T-cell (primary cell): ENCODE measurements at places on chromosomes 1 and 21.

DNA sequence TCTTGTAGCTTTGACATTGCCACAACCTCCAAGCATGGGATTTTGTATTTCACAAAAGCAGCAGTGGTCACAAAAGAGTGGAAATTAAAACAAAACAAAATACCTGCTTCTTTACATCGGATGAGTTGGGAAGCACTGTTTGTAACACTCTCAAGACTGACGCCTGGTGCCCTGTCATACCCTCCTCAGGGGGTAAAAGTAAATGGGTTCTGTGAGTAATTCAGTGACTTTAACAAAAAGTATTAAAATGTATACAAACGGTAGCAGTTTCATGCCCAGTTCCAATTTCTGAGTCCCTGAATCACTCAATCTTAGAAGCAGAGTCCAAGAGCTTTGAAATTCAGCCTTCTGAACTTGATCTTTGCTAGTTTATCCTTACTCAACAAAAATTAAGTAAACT is 152.5 kb downstream of the TIAM1 start:
- no peak for DNase-seq

DNA sequence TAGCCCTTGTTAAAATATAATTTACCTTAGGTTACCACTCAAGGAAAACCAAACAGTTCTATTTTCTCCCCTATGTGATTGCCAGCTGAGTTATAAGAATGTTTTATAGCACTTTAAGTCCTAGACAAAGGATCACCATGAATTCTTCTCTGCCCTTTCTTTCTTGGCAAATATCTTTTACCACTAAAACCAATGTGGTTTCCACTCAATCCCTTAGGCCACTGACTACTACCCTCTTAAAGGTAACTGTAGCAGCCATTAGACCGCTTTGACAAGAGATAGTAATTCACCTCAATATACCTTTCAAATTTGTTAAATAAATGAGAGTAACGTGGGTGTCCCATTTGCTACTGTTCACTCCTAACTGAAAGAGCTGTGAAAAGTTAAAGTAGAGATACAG is 307.9 kb upstream of the PRMT6 start:
- DNase-seq = no peak

DNA sequence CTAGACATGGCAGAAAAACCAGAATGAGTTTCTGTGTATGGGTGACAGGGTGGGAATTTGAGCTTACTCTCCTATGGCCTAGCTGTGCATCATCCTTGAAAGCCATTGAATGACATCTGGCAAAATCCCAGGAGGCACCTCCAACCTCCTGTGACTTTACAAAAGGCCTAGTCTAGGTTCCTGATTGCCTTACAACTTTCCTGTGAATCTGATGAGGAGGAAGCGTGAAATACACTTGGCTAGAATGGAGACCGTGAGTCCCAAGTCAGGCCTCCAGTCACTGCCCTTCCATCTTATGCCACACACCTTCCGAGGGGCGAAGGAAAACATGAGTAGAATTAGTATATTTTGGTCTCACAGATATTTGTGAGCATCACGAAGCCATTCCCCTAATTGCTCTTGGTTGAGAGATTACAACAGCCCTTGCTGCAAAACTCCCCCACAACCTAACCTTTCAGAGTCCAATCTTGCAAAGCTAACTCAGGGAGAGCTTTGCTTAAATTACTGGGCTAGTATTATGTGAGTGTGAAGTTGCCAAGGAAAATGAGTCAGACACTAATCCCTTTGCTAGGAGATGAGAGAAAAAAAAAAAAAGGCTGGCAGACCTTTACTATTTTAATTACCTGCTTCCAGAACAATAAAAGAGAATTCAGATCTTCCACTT is 36.3 kb upstream of the PAXBP1 start:
- DNase-seq = no peak

- DNase-seq = no peak
Observed at GRCh38 chr1:175197531-175197930, 5.0 kb upstream of the KIAA0040 start.

- no peak for DNase-seq
Observed at GRCh38 chr1:27968692-27969091, 8.9 kb downstream of the XKR8 start.

GRCh38 chr1:236159704-236160539 is 17.6 kb downstream of the GPR137B start:
- no peak for DNase-seq

- DNase-seq = no peak
Observed at GRCh38 chr21:38333301-38334272, 76.8 kb downstream of the KCNJ15 start.

DNA sequence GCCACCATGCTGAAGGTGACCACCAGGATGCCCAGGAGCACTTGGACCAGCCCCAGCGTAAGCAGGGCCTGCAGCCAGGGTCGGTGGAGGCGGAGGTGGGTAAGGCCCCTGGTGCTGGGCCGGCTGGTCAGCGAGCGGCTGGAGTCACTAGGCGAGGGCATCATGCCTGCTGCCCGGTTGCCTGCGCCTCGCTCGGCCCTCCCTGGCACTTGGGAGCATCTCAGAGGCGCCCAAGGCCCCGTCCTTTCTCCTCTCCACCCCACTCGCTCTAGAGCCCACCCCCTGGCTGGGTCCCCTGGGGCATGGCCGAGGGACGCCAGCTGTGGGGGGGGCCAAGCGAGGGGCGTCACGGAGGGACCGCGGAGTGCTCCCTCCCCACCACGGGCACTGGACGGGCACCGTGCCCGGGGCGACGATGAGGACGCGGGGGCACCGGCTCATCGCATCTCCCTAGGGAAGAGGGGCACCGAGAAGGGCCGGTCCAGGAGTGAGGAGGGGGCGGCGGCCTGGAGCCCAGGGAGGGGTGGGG is 505 bp downstream of the ENTREP3 start:
- DNase-seq = no peak

GRCh38 chr1:53526451-53527101 is 67.4 kb downstream of the DMRTB1 start:
- no peak for DNase-seq

DNA sequence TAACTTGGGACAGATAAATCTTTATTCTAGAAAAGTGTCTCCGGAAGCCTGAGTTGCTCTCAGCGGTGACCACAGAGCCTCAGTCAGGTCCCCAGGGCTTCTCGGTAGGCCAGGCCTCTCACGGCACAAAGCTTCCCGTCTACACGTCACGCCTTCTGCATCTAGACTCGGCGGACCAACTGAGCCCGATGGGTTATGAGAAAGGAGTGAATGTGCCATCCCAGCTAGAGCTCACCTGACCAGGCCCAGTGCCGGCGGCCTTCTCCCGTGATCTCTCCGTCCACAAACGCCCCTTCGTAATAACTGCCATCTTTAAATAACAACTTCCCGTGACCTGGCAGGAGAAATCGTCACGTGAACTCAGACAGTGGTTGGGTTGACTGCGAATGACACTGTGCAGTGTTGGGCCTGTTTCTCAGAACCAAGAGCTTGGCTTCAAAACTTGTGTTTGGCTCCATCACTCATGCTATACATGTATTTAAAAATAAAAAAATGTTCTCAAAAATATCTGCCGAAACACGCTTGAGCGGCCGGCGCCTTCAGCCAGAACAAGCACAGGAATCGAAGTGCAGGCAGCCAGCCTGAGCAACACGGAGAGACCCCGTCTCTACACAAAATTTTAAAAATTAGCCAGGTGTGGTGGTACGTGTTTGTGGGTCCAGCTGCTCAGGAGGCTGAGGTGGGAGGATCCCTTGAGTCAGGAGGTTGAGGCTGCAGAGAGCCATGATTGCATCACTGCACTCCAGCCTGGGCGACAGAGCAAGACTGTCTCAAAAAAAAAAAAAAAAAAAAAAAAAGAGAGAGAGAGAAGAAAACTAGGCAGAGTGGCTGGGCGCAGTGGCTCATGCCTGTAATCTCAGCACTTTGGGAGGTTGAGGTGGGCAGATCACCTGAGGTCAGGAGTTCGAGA is 3.1 kb downstream of the MORN1 start:
- DNase-seq = no peak

DNA sequence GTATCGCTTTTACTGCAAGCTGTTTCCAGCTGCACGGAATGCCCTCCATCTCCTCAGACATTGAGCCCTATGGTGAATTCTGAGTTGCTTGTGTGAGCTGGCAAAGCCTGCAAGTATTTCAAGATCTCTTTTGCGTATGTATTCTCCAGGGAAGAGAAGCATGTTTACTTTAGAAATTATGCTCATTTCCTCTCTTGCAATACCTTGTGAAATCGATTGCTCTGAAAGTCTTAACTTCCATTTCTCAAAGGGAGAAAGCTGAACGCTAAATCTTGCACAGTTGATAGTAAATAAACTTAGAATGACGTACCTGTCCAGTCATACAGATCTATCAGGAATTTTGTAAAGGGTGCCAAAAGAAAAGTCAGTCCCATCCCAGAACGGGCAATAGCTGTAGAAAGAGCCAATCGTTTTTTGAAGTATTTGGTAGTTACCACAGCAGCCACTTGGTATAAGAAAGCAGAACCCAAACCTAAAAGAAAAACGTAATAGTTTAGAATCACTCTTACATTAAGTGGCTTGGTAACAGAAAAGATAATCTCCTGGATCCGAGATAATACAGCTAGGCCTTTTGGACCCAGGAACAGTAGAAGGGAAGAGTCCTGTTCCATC is 10.0 kb downstream of the SLC16A4 start:
- no peak for DNase-seq

GRCh38 chr1:62295921-62296491 is 23.2 kb downstream of the KANK4 start:
- DNase-seq = no peak

- DNase-seq = no peak
Observed at GRCh38 chr1:44590475-44590874, 83.8 kb downstream of the TMEM53 start.

GRCh38 chr1:200971428-200971903 is 52.0 kb downstream of the KIF21B start:
- no peak for DNase-seq

- no peak for DNase-seq
Observed at GRCh38 chr21:21971384-21971783, 973.2 kb downstream of the NCAM2 start.

- DNase-seq = peak; percentile 34
Observed at GRCh38 chr1:239951511-239952140, 140.1 kb upstream of the FMN2 start.

DNA sequence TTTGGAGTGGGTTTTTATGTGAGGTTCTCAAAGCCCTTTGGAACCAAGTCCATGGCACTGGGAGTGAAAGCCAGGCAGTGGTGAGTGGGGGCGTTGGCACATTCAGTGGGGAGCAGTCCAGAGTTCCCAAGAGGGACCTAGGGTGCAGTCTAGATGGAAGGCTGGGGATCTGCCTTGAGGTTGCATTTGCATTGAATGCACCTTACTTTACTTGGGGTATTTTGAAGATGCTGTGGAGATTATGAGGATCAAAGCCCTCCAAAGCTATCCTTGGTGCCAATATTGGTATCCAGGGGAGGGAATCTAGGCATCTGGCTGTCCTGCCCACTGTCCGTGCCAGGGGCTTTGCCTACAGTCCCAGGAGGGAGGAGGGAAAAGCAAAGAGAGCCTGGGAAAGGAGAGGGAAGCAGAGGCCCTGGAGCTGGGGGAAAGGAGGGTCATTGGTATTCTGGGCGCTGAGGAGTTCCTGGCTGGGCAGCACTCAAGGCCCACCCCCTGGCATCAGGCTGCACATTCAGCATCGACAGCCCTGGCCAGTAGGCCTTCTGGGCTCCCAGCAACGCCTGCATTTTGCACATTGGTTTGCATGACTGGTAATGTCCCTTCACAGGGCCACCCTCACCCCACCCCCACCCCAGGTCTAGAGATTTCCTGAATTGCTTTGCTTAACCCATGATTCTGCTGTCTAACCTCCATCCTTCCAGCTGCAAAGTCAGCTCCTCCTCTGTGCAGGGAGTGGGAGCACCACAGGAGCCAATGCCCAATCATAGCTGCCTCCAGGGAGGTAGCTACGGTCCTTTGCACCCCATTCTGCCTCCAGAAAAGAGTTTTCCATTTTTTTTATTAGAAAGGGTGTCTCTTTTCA is 843 bp upstream of the BCAN start:
- no peak for DNase-seq

- no peak for DNase-seq
Observed at GRCh38 chr1:244789731-244790130, 45.7 kb upstream of the COX20 start.

- DNase-seq = no peak
Observed at GRCh38 chr1:164648636-164649035, 89.7 kb downstream of the PBX1 start.

GRCh38 chr1:8343464-8344001 is 25.6 kb downstream of the SLC45A1 start:
- no peak for DNase-seq

- DNase-seq = no peak
Observed at GRCh38 chr1:65830306-65830705, 37.6 kb downstream of the PDE4B start.

DNA sequence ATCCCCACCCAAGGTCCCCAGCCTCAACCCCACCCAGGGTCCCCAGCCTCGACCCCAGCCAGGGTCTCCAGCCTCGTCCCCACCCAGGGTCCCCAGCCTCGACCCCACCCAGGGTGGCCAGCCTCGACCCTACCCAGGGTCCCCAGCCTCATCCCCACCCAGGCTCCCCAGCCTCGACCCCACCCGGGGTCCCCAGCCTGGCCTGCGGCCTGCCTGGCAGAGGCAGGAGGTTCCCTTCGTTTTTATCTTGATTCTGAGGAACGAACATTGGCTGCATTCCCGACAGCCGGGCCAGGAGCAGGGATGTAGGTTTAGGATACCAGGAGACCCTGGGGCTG is 3.4 kb upstream of the PDE9A start:
- no peak for DNase-seq

DNA sequence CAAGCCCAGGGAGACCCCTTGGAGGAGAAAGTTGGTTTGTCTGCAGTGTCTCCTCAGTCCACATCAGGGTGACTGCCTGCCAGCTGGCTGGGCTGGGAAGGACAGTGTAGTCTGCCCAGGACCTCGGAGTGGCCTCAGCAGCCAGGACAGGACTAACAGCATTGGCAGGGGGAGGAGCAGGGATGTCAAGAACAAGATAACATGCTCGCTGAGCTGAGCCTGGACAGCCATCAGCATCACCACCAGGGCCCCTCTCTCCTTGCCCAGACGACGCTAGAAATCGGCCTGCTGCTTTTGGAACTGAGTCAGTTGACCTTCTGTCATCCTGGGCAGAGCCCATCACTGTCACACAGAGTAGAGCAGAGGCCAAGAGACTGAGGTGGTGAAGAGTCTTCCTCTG is 83.6 kb upstream of the CNTN2 start:
- no peak for DNase-seq

- DNase-seq = no peak
Observed at GRCh38 chr1:231841616-231842344, 215.2 kb downstream of the DISC1 start.

DNA sequence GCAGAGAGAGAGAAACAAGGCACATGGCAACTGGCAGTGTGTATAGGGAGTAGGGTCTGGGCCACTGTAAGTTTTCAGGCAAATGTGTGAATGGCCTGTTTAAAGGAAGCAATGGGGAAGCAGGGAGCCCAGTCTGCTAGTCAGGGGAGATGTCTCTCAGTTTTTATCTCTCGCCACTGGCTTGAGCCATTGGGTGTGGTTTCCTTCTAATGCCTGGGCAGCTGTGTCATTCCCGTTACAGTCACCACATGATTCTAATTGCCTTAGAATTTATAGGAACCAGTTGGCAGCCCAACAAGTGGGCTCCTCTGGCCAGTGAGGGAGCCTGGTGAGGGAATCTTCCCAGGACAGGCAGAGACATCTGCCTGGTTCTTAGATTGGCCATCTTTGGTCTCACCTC is 182.4 kb downstream of the DISC1 start:
- no peak for DNase-seq
